ENCODE measurements at places on chromosomes 7 and 10.

GRCh38 chr10:27512548-27512947 lies 8.4 kb downstream of the RAB18 start:
- no peak for DNase-seq

DNA sequence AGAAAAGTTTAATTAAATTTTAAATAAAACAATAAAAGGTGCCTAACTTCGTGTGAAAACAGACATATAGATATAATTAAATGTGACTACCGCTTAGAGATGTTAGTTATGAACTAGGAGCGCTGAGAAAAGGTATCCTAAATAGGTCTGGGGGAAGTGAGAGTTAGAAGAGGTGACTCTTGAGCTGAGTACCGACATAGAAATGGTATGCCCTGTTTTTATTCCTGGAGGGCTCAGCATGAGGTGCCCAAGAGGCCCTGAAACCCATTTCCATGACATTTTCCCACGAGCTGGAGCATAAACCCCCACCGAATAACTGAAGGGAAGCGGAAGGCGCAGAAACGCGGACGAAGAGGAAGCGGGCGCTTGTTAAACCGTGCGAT lies 433 bp upstream of the STARD3NL start:
- no peak for DNase-seq

DNA sequence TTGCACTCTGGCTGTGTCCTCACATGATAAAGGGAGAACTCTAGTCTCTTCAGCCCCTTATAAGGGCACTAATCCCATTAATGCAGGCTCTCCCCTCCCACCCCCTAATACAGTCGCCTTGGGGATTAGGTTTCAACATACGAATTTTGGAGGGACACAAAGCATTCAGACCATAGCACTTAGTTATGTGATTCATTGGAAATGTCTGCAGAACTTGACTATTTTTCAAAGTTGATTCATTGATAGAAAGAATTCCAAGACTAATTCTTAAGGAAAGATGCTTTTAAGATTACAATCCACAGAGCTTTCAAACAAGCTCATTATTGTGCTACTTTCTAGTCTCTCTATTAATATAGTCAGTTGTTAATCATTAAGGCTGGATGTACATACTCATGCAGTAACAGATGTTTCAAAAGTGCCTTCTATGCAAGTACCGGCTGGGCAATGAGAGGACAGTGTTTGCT lies 85.3 kb upstream of the RPA3 start:
- DNase-seq: no peak

- DNase-seq: peak; percentile 41
Measured at GRCh38 chr10:110433740-110434139, 64.0 kb upstream of the DUSP5 start.

- DNase-seq: no peak
Measured at GRCh38 chr7:135169141-135169963, 1.2 kb downstream of the CYREN start.
